Cortex of kidney (tissue), 1 donor: ENCODE measurements at places on chromosomes 3 and 15.

DNA sequence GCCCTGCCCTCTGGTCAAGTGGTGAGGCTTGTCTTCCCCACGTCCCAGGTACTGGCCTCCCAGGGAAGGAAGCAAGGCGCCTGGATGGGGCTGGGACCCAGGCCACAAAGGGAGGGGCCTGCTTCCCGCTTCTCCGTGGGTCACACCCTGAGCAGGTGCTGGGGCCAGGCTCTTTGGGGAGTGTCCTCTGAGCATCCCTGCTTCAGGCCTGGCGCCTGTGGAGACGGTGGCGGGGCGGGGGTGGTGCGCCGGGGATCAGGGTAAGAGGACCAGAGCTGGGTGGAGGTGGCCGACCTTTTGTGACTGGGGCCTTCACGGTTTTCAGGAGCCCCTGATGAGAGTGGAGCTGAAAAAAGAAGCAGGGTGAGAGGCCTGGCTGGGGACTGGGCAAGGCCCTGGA is 3.6 kb downstream of the PLA2G4B start:
- DNase-seq: no peak

- DNase-seq: no peak
These were observed 15.3 kb downstream of the SYNM start for GRCh38 chr15:99120050-99120777.

DNA sequence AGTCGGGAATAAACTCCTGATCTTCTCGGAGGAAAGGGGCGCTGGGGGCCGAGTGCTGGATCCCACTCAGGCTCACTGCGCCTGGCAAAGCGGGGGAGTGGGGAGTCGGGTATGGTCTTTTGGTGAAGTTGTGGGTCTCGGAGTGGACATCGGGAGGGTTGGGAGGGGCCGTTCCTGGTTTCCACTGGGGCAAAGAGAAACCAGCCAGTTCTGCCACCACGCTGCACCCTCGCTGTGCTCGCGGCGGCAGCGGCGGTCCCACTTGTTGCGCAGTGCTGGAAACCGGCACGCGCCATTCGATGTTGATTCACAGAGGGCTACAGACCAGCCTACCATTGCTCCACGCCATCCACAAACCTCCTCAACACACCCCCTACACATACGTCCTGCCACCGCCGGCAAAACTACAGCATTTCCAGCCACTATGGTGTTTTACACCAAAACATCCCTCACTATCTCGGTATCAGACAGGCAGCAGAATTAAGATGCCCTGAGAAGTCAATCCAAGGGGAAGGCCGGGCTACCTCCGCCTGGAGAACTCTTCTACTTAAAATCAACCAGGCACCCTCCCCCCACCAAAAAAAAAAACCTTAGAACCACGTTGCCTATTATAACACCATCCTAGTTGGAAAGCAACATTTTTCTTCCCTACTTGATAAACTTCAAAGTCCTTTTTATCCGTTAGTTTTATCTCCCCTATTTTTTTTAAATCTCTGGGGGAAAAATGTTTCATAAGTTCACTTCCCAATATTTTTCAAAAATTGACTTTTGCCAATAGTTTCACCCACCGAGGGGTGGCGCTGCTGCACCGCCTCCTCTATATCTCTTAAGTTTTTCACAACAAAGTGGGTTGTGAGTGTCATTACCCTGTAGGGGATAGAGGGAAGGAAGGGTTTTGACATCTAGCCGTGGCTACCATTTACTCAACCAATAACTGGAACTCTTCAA is 3.6 kb downstream of the BCL6 start:
- DNase-seq: no peak

- no peak for DNase-seq
These were observed 203.3 kb downstream of the RORA start for GRCh38 chr15:61025781-61026180.

GRCh38 chr15:98547741-98548138 is 100.6 kb upstream of the IGF1R start:
- DNase-seq: no peak

DNA sequence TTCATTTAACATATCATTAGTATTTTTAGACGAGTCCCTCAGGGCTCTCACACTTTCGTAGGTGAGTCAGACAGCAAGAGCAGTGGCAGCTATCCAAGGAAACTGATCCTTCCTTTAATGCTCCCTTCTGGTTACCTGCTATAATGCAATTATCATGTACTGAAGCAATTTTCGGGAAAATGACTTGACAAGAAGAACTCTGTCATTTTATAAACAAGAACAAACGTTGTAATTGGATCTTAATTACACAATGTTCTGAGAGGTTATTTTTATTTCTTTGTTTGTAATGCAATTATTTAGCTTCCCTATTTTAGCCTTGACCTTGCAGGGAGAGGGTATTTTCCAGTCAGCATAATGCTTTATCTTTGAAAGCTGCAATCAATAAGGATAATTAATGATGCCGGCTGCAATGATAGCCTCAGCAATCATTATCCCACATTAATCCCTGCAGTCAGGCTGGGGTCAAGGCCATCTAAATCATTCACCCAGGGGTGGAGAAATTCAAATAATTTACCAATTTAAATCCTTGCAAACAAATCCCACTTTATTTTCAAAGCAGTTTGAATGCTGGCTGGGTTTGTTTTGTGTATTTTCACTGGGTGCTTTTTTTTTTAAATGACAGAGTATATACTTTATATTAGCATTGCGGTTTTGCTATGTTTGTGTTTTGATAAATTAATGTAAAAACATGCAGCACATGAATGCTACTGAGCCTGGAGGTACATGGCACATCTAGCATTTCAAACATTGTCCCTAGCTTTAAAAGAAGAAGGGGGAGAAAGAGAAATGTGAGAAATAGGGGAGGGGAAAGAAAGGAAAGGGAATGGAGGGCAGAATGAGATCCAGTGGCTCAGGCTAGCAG is 249.9 kb downstream of the SHOX2 start:
- DNase-seq: no peak

DNA sequence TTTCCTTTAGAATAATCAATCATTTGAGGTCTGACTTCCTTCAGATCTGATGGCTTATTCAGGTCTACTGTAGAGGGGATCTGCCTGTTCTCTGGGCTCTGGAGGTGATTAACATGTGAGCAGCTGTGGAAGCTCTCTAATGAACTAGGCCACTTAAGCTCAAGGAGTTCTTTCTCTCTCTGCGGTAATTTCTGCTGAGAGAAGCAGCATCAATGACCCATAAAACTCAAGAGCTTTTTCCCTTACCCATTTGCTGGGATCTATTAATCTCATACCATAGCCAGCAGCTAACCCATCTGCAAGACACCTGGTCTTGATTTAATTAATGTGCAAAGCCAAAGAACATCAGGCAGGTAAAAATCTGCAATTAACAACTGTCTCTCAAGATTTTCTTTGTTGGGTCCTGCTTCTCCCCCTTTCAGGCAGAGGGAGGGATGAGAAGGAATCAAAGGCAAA is 73.2 kb upstream of the DLG1 start:
- DNase-seq: no peak

GRCh38 chr3:51955893-51956770 is 951 bp downstream of the GPR62 start:
- DNase-seq: no peak

DNA sequence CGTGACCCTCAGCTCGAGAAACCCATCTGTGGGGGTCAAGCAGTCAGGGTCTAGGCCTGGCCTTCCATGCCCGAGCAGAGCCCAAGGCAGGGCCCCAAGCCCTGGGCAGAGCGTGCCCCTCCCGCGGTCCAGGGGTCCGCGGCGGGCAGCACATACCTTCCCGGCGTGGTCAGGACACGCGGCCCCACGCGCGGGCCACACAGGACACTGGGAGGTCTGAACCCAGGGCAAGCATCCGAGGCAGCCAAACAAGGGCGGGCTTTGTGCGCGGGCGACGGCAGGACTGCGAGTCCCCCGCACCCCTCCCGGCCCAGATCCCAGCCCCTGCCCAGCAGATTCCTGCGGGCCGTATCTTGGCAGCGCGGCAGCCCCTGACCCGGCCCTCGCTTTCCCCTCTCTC is 61.6 kb upstream of the ACAN start:
- no peak for DNase-seq

- DNase-seq: no peak
These were observed 38.4 kb upstream of the TRAK1 start for GRCh38 chr3:42052484-42053351.

DNA sequence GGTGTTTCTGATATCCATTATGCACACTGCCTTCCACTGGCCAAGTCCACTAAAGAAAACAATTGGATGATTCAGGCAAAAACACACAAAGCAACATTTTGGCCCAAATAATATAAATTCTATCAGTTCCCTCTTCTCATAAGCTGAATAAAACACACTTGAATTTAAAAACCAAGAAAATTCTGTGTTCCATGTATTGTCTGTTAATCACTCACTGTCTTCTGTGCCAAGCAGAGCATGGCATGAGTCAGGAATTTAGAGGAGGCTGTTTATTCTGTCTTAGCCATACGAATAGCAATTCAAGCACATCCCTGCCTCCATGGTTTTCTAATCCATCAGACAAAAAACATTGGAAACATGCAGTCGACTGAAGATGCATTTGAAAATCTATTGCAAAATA is 215.6 kb upstream of the UMPS start:
- DNase-seq: no peak

DNA sequence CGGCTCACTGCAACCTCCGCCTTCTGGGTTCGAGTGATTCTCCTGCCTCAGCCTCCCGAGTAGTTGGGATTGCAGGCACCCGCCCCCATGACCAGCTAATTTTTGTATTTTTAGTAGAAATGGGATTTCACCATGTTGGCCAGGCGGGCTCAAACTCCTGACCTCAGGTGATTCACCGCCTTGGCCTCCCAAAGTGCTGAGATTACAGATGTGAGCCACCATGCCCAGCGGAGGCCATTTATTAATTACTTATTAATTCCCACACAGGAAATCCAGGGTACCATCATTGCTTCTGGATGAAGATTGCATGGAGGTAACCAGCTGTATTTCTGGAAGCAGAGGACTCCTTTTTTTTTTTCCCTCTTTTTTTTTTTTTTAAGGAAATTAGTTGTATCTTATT is 37.8 kb downstream of the MAP4 start:
- no peak for DNase-seq

DNA sequence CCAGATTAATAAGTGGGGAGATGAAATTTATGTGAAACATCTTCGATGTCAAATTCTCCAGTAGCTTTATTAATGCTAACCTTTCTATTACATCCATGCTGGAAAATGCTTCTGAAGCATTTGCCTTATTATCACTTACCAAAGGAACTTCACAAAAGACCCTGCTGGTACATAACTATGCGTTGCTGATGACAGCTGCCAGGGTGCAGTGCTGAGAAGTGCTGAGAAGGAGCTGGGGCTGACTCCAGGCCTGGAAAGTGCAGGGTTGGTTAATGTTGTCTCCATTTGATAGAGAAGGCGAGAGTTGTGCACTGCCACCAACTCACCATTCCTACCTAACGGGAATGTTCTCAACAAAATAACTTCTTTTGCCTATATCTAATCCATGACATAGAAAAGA is 736.0 kb upstream of the NR2F2 start:
- no peak for DNase-seq

- DNase-seq: no peak
These were observed 100.2 kb downstream of the IQSEC1 start for GRCh38 chr3:12972781-12973702.

DNA sequence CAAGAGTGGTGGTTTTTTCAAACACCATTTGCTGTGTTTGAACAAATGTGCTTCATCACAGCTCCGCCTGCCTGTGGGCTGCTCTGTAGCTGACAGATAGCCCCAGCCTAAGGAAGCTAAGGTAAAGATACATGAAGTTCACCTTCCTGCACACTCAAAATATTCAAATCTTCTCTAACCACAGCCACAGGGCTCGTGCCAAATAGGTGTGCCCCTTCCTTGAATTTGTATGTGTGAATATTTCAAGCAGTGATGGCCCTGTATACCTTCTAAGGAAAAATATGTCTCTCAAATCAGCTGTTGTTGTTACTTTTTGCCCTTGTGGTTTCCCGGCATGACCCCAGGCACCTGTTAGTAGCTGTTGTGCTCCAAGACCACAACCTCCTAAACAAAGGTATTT is 92.8 kb downstream of the CCNL1 start:
- no peak for DNase-seq

- no peak for DNase-seq
These were observed 54.7 kb downstream of the ITPR1 start for GRCh38 chr3:4547799-4548198.

DNA sequence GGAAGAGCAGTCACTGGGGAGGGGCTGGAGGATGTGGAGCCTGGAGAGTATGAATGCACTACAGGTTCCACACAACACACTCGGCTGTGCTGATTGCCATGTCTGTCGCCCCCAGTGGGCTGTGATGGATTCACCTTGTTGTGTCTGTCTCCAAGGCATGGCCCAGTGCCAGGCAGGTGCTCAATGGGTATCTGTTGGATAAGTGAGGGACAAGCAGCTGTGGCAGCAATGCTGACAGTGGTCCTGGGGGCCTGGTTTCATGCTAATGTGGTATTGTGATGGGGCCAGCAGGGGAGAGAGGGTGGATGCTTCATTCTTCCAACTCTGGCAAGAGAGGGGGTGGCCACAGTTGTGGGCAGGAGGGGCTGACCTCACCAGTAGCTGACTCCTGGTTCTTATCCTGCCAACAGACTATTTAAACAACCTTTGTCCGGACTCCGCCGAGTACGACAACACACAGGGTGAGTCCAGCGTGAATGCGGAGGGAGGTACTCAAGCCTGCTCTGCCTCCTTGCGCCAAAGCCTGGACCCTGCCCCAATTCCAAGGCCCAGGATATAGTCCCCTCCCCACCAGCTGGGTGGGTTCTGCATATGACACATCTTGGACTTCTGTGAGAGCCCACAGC is 47.3 kb upstream of the NR2C2 start:
- DNase-seq: no peak

- DNase-seq: no peak
These were observed 444.6 kb downstream of the GRM7 start for GRCh38 chr3:7305561-7305960.

DNA sequence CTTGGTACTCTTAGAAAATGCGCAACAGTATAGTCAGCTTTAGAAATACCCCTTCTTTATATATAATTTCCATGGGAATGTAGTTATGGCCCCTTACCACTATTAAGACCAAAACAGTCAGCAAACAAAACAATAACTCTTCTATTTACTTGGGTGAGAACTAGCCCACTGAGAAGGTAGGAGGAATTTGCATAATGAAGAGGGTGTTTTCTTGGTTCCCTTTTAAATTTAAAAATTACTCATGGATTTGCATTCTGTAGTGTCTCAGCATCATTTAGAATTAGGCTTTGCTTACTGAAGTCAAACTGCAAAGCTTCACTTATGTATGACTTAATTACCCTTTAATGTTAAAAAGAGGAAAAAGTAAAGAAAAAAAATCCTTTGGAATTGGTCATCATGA is 350.8 kb downstream of the PTPRG start:
- no peak for DNase-seq

DNA sequence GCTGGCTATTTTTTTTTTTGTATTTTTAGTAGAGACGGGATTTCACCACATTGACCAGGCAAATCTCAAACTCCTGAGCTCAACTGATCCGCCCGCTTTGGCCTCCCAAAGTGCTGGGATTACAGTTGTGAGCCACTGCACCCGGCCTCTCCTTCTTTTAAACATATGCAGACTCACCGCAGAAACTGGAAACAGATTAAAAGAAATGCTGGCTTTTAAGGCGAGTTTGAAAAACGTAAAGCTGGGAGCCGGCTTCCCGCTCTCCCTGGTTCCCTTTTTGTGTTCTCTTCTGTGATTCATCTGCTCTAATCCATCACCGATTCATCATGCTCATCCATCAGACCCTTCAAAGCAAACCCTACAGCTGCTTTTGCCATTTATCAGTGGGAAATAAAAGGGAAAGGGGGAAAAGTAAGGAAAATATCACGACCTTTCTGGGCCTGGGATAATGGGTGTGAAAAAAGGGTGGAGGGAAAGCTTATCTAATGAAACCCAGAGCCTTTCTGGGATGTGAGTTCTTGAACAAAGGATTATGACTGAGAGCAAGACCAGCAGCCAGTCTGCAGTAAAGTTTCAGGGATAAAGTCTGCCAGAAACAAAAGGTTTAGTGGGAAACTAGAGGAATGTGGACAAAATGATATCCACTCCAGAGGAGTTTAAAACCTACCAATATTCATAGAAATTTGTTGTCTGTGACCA is 92.3 kb upstream of the LRIG1 start:
- DNase-seq: no peak
